ENCODE measurements at places on chromosomes 6 and 20. TPM values are rescaled to one million over a fixed set of nuclear protein-coding genes. Genes with fewer than 3 reads are reported as not detected.

IRAK1BP1 gene
- polyA plus RNA-seq = 8.9 TPM

GRCh38 chr20:57025666-57026224 lies 240.7 kb downstream of the BMP7 start:
- no peak for DNase-seq

- DNase-seq = no peak
Observed at GRCh38 chr20:48647858-48648257, 179.9 kb downstream of the PREX1 start.

TAGAP gene
- polyA plus RNA-seq = 0.85 TPM

GRCh38 chr6:128244751-128245405 lies 275.5 kb downstream of the PTPRK start:
- no peak for DNase-seq

DNA sequence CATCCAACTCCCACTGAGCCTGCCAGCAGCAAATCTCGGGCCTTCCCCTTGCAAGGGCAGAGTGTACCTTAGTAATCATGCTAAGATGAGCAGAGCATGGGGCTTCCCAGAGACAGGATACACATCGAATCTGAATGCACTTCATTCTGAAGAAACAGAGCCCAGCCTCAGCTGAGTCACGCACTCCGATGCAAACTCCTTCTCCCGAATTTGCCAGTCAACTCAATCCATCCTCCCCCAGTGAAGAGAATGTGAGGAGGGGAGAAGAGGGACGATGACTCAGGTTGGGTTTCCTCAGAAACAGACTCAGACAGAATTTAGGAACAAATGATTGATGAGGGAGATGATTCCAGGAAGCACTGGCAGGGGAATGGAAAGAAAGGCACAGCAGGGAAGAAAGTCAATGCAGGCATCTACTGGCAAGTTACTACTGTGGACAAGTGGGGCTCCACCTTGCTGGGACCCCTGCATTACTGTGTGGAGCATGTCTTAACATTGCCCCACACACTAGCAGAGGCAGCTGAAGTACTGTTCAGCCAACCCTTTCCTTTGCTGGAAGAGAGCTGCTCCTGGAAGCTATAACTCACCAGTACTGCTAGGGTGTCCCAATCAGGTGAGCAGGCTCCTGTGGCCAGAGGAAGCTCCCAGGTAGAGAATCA lies 251.6 kb downstream of the ADGB start:
- DNase-seq = no peak

Data from renal cortex interstitium (tissue), 15 donors.